M059J (cell line): ENCODE measurements at places on chromosomes 5 and 9. TPM values are rescaled to one million over a fixed set of nuclear protein-coding genes. Genes with fewer than 3 reads are reported as not detected.

GNA14 gene
- total RNA-seq: 0.42 TPM in 1 of 2 replicates, not detected in the other

HK3 gene
- not detected in 2 replicates for total RNA-seq

NSG2 gene
- not detected in 2 replicates for total RNA-seq

OR2S2 gene
- not detected in 2 replicates for total RNA-seq

CFAP90 gene
- total RNA-seq: 0.44 TPM in 1 of 2 replicates, not detected in the other

SLC24A2 gene
- not detected in 2 replicates for total RNA-seq

ZNF367 gene
- 18.5 and 28.3 TPM in 2 replicates for total RNA-seq

FOXI1 gene
- not detected in 2 replicates for total RNA-seq

NR5A1 gene
- total RNA-seq: 0.02 TPM in 1 of 2 replicates, not detected in the other

TMED9 gene
- total RNA-seq: 179 and 205 TPM in 2 replicates

WHRN gene
- 1.8 and 3.5 TPM in 2 replicates for total RNA-seq

NUTM2G gene
- total RNA-seq: not detected in 2 replicates

SERF1A gene
- 0.74 and 4.7 TPM in 2 replicates for total RNA-seq

NUTM2F gene
- total RNA-seq: not detected in 2 replicates

TMEM252 gene
- not detected in 2 replicates for total RNA-seq

IFNA21 gene
- total RNA-seq: not detected in 2 replicates

PCDHB7 gene
- total RNA-seq: 1.7 and 2.1 TPM in 2 replicates

TMEM215 gene
- total RNA-seq: not detected in 2 replicates

LURAP1L gene
- total RNA-seq: 1.2 and 3.2 TPM in 2 replicates

TAS2R1 gene
- not detected in 2 replicates for total RNA-seq
